ENCODE measurements at places on chromosomes 1 and 21.

GRCh38 chr1:232316864-232317263, 313.1 kb downstream of the SIPA1L2 start:
- no peak for DNase-seq

GRCh38 chr1:5913876-5914275, 78.3 kb downstream of the NPHP4 start:
- DNase-seq: no peak

- DNase-seq: no peak
These were observed 8.8 kb downstream of the SNRPE start for GRCh38 chr1:203870245-203870644.

- DNase-seq: no peak
These were observed 170.2 kb upstream of the RUNX1 start for GRCh38 chr21:35219291-35219690.

DNA sequence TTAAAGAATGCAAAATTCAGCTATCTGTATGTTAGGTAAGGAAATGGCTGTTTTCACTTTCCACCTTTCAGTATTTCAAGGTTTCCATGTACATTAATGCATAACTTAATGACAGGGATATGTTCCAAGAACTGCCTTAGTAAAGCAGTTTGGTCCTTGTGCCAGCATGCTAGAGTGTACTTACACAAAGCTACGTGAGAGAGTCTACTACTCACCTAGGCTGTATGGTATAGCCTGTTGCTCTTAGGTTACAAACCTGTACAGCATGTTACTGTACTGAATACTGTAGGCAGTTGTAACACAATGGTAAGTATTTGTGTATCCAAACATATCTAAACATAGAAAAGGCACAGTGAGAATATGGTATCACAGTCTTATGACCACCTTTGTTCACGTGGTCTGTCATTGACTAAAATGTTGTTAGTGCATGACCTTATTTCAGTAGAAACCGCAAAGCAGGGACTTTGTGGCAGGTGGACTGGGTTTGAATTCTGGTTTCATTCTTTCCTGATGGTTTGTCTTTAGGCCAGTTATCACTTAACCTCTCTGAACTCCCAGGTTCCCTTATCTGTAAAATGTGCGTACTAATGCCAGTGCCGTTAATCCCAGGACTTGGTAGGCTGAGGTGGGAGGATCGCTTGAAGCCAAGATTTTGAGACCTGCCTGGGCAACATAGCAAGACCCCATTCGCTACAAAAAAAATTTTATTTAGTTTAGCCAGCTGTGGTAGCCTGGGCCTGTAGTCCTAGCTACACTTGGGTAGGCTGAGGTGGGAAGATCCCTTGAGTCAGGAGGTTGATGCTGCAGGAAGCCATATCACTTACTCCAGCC, 4.9 kb downstream of the SMYD2 start:
- no peak for DNase-seq

DNA sequence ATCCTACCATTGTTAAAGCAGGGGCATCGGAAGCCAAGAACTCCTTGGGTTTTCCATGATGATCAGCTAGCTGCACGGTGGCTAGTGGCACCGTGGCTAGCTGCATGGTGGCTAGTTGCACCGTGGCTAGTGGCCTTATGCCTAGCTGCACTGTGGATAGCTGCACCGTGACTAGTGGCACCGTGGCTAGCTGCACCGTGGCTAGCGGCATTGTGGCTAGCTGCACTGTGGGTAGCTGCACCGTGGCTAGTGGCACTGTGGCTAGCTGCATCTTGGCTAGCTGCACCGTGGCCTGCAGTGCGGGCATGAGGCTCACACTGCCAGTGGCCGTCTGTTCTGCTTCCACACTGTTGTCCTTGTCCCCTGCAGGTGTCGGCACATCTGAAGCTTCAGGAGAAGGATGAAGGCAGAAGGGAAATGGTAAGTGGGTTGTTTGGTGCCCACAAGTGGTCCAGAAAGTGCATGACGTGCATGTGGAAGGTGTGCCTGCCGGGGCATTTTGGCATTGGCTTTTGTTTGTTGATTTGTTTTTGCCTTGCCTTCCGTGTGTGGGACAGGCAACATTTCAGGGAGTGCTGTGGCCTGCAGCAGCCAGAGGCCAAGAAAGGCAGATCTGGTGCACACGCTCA, 38.6 kb downstream of the TFF3 start:
- DNase-seq: peak; percentile 23

GRCh38 chr1:27966402-27967105, 6.8 kb downstream of the XKR8 start:
- DNase-seq: no peak

GRCh38 chr1:55037733-55038551, 1.4 kb upstream of the PCSK9 start:
- DNase-seq: no peak

GRCh38 chr1:25068829-25069228, 138.8 kb upstream of the RUNX3 start:
- DNase-seq: no peak

- no peak for DNase-seq
These were observed 6.0 kb downstream of the CDK18 start for GRCh38 chr1:205510308-205510950.

- DNase-seq: no peak
These were observed 73.7 kb downstream of the PDE4B start for GRCh38 chr1:65866439-65866838.

DNA sequence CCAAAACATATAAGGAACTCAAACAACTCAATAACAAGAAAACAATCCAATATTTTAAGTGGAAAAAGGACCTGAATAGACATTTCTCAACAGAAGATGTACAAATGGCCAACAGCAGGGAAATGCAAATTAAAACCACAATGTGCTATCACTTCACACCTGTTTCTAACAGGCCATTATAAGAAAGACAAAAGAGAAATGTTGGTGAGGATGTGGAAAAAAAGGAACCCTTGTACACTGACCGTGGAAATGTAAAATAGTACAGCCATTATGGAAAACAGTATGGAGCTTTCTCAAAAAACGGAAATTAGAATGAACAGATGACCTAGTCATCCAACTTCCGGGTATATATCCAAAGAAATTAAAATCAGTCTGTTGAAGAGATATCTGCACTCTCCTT, 37.8 kb upstream of the CD2 start:
- DNase-seq: no peak

DNA sequence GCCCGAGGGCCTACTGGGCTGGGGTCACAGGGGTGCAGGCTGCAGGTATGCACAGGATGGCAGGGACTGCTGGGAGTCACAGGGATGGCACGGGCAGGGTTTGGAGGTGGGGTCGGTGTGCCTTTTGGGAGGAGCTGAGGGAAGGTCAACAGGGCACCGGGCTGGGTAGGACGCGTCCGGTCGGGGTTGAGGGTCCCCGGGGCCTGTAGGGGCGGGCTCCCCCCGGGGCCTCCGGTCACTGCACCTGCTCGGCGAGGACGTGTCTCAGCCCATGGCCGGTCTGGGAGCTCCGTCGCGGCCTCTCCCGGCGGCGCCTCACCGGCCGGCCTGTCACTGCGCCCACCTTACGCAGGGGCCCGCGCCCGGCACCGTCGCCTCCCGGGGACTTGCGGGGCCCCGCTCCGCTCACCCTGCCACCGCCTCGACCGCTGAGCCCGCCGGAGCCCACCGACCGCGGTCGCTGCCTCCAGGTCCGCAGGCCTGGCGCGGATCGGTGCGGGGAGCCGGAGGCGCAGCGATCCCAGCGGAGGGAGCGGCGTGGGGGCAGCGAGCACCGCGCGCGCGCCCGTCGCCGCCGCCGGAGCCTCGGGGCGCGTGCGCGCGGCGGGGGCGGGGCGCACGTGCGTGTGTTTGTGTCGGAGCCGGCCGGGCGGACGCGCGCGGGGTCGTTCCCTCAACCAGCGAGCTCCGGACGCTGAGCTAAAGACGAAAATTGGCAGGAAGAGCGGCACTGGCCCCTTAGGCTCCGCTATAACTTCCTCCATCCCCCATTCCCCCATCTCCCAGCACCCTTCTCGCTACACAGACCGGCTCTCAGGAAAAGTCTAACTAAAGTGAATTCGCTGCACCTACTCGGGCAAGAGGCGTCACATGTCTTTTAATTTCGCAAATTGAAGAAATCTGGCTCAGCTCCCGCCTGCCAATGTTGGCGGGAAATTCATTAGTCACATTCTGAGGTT, at the start of gene AMIGO1:
Gene AMIGO1, minus strand, starts transcription at position 552 of the 959 bp plus-strand sequence. CDS start 815 bp downstream, outside the sequence.
- peak; percentile 66 for DNase-seq

GRCh38 chr1:175270361-175270760, 77.8 kb upstream of the KIAA0040 start:
- DNase-seq: peak; percentile 67

DNA sequence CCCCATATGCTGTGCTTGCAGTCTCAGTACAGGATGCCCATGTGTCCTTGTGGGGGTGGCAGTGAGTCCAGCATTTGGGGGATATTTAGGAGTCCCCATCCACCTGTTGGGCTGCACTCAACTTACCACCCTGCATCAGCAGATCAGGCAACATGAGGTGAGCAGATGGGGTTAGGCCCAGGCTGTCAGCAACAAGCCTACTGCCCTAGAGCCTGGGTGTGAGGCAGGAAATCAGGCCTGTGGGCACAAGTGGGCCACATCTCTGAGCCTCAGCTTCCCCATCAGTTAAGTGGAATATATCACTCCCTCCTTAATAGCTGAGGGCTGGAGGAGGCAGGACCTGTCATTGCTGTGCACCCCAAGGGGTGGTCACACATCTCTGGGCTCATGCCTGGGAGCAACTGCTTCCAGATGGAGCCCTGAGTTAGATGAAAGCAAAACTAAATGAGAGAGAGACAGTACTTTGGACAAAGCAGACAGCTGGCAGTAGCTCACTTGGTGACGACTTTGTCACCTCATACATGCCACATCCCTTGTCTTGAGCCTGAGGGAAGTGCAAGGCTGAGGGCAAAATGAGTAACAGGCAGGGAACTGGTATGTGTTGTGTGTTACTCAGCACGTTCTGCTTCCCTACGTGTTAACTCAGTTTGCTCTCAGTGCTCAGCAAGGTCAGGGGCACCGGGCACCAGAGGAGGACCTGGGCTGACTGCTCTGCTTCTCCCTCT, 48.4 kb downstream of the TRIM11 start:
- no peak for DNase-seq

GRCh38 chr21:32329331-32329730, 30.7 kb downstream of the MRAP start:
- DNase-seq: peak; percentile 38

DNA sequence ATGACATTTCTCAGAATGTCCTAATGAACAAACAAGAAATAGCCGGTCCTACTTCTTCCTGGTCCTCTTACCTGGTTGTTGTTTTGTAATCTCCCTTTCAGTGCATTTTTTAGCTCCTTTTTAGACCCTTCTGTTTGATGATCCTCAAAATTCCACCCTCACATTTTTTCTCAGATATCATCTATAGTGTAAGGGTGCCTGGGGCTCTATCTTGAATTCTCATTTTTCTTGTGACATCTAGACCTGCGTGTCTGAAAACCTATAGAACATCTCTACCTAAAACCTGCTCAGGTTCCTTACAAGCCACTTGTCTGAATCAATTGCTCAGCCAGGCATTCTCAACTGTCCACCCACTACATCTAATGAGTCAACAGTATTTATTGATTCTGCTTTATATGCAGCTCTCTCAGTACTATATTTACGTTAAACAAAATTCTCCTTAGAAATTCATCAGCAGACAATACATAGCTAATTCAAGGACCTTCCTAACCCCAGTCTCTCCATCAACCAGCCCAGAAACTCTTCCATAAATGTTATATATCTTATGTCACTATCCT, 36.5 kb upstream of the USH2A start:
- no peak for DNase-seq

- DNase-seq: peak; percentile 49
These were observed 1.8 kb upstream of the TBX15 start for GRCh38 chr1:118989878-118990378.

- peak; percentile 46 for DNase-seq
These were observed 4.9 kb upstream of the ZNF644 start for GRCh38 chr1:91026777-91027176.

GRCh38 chr1:208044589-208045462, 133.9 kb upstream of the CD34 start:
- DNase-seq: no peak

- DNase-seq: no peak
These were observed 10.6 kb upstream of the LRRC39 start for GRCh38 chr1:100188617-100189016.

- DNase-seq: no peak
These were observed 9.8 kb downstream of the PTPRC start for GRCh38 chr1:198648592-198648991.

DNA sequence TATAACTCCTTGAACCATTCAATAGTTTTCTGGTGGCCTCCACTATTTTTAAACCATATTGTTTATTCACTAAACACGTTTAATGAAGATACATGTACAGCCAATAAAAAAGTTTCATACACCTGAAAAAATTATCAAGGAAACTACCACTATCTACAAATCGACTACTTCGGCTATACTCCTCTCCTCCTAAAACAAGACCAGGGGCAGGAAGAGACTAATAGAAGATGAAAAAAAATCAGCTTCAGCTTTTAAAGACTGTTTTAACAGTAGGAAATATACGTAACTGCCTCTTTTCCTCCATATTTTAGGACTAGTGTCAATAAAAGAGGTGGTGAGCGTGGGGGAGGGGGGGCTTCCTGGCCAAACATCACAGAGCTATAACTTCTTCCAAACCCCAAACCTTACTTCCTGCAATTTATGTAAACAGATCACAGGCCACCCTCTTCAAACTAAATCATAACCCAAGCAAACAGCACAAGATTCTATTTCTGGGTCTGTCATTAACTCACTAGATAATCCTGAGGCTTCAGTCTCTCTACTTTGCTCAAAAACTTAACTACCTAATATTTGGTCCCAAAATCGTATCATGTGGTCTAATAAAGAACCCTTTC, 15.1 kb downstream of the FOXJ3 start:
- peak; percentile 32 for DNase-seq

GRCh38 chr1:44707112-44707881, 23.7 kb downstream of the RNU5D-1 start:
- DNase-seq: peak; percentile 39

DNA sequence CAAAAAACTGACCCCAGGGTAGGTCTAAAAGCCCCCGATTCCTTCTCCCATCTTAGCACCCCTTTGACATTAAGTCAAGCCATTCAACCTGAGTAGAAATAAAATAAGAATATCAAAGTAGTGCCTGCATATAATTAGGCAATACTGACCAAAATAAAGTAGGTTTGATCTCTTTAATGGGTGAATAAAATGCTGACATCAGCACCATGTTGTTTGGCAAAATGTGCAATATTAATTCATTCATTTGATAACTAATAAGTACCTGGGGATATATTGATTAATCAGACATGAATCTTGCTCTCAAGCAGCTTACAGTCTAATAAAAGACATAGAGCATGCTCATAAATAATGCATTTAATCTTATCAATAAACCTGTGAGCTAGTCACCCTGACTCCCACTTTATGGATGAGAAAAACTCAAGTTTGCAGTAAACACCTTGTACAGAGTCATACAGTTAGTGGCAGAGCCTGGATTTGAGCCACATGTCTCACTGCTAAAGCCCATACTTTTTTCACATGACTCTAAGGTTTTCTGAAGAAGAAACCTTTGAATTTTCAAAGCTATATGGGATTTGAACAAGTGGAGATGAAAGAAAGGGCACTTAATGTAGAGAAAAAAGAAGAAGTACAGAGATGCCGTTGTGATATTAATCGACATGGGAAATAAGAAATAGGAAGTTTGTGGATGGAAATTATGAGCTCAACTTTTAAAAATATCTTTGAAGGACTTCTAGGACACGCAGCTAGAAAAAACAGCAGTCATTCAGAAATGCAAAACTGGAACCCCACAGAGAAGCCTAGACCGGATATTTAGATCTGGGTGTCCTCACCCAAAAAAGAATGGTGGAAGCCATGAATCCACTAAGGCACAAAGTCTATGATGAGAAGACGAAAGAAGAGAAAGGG, 183.9 kb downstream of the TOMM20 start:
- DNase-seq: no peak

- peak; percentile 59 for DNase-seq
These were observed 46.1 kb downstream of the MEGF6 start for GRCh38 chr1:3564921-3565831.

All from dermis blood vessel endothelial cell (primary cell).